ENCODE measurements at places on chromosomes 3 and 15. TPM values are rescaled to one million over a fixed set of nuclear protein-coding genes. Genes with fewer than 3 reads are reported as not detected.

- DNase-seq, result no peak
Observed at GRCh38 chr3:189235214-189235613, 63.4 kb downstream of the TPRG1 start.

DNA sequence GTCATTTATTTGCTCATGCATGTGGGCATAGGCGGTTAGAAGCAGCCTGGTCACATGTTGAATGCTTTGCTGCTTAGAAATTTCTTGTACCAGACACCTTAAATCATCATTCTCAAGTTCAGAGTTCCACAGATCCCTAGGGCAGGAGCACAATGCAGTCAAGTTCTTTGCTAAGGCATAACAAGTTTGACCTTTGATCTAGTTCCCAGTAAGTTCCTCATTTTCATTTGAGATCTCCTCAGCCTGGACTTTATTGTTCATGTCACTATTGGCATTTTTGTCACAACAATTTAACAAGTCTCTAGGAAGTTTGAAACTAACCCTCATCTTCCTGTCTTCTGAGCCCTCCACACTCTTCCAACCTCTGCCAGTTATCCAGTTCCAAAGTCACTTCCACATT lies 22.8 kb downstream of the HGD start:
- no peak for DNase-seq

DNA sequence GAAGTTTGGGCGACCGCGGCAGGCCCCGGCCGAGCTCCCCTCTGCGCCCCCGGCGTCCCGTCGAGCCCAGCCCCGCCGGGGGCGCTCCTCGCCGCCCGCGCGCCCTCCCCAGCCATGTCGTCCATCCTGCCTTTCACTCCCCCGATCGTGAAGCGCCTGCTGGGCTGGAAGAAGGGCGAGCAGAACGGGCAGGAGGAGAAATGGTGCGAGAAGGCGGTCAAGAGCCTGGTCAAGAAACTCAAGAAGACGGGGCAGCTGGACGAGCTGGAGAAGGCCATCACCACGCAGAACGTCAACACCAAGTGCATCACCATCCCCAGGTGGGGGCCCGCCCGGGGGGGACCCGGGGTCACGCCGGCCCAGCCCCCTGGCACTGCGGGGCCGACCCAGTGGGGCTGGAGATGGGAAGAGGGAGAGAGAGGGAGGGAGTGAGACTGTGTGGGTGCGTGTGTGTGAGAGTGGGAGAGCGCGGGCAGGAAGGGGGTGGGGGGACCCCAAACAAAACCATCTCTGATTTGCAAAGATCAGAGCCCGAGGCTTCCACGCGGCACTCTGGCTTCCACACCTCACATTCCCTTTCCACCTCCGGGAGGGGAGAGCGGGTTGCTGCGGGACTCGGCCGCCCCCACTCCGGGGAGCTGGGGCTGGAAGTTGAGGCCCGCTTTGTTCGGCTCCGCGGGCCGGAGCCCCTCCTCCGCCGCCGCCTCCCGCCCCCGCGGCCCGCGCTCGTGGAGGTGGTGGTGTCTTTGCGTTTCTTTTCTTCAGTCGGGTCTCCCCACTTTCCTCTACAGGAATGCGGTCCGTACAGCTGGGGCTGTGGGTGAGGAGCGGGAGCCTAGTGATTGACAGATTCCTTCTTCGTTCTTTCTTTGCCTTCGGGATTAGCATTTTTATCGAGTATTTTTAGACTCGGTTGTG lies 898 bp downstream of the SMAD3 start:
- peak; percentile 39 for DNase-seq

- no peak for DNase-seq
Observed at GRCh38 chr3:30505866-30506520, 100.4 kb upstream of the TGFBR2 start.

DNA sequence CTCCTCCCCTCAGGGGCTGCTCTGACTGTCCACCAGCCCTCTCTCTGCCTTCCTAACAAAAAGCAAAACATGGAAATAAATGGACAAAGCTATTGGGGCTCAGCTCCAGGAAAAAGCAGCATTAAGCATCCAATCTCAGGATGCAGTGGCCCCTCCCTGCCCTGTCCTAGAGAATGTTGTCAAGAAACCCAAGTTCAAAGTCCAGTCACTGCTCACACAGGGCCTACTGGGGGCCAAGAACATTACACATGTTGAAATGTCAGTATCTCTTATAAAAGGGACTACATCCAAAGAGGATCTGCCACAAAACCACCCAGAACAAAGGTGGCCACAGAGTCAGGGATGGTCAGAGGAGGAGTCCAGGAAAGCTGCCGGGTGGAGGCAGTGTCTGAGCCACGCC lies 7.6 kb upstream of the GRIP2 start:
- no peak for DNase-seq

- DNase-seq, result peak; percentile 31
Observed at GRCh38 chr3:78994174-78995027, 773.4 kb downstream of the ROBO1 start.

RBPMS2 gene
- not detected for total RNA-seq

GPR176 gene
- total RNA-seq, result 4.3 TPM

CRABP1 gene
- not detected for total RNA-seq

ZNF80 gene
- not detected for total RNA-seq

REC114 gene
- not detected for total RNA-seq

CCK gene
- total RNA-seq, result 1.5 TPM

Measured in mammary epithelial cell (primary cell).